NCI-H1092 (cell line): ENCODE measurements at places on chromosomes 6 and 20.

DNA sequence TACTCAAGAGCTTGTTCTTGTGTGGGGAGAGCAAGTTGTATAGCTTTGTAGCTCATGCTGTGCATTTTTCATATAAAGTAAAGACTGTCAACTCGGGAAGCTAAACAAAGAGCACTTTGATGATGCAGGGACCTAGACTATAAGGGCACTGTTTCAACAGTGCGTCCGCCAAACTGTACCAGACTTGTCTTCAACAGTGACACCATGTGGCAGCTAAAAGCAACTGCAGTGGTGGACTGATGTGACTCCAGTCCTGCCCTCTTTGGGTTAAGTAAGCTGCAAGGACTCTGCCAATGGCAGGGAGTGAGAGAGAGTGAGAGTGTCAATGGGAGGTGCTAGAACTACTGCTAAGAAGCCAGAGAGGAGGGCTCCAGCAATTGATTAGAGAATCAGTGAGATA lies 48.1 kb upstream of the MC3R start:
- DNase-seq, result no peak

DNA sequence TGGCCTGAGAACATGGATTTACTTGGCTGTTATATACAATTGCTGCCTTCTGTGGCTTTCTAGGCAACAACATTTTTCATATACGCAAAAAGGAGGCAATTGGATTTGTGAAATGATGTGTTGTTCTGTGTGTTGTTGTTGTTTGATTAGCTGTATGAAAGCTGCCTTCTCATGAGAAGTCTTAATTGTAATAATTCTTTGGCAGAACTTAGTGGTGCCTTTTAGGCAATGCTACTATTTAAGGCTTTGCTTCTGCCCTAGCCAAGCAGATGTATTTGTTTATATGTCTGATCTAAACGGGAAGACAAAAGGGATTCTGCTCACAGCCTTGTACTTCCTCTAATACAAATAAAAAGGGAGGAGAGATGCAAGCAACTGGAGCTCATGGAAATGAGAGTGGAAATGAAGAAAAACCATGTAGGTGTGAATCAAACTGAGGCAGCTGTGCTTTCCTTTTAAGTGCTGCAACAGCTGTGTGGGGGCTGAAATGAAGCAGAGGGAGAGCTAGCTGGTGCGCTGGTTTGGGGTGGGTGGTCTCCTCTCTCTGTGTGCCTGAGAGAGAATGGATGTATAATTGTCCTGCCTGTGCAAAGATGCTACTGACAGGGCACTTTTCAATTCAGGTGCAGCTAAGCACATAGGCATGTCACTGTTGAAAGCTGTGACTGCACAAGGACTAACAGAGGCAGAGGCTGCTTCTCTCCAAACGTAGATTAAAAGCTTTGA lies 386.9 kb upstream of the MAN1A1 start:
- DNase-seq, result no peak

DNA sequence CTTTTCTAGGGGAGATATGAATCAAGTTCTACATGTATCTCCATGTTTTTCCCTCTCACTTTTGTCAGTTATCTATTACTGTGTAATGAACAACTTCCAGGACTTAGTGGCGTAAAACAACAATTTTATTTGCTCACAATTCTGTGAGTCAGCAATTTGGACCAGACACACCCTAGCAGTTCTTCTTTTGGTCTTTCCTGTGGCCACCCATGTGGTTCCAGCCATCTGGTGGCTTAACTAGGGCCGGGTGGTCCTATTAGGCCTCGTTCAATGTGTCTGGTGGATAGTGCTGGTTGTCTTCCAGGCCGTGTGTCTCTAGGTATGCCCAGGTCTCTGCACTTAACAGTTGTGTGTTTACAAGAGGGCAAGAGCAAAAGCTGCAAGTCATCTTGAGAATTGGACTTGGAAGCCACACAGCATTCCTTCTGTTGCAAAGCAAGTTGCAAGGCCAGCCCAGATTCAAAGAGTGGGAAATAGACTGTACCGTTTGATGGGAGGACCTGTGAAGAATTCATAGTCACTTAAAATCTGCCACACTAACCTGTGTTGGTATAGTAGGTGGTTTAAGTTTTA lies 20.8 kb upstream of the SLC35D3 start:
- DNase-seq, result no peak

GRCh38 chr6:124903797-124904196 lies 58.4 kb upstream of the RNF217 start:
- no peak for DNase-seq

DNA sequence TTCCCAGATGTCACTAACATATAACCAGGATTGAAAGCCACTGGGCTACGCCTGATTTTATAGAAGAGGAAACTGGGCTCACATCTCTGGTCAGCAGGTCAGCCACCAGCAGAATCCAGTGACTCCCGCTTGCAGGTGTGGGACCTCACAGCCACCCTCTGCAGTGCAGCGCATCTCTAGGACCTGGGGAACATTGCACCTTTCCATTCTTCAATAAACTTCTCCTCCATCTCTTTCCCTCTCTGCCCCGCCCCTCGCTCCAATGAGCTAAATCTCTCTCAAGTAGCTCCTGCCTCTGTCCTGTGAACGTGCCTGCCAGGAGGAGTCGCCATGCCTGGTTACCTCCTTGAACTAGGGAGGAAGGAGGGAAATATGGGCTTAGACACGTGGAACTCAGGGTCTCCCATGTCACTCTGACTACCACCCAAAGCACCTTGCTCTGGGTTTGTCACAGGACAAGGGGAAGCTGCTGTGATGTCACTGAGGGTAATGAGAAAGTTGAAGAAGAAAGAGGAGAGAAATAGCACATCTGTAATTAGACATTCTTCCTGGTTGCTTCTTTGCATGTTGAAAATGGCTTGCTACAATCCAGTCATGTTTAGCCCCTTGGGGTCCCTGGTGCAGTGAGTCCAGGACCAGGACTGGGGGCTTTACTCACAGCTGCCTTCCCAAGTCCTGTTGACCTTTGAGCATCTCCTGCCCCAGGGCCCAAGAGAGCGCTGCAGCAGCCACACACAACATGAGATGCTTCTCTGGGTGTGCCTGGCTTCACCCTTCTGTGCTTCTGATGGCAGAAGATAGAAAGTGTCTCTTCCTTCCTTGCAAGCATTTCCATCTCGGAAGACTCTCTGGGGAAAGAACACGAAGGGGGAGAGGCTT lies 469.4 kb downstream of the PREX1 start:
- no peak for DNase-seq

- DNase-seq, result no peak
Measured at GRCh38 chr20:48718786-48719578, 108.8 kb downstream of the PREX1 start.

DNA sequence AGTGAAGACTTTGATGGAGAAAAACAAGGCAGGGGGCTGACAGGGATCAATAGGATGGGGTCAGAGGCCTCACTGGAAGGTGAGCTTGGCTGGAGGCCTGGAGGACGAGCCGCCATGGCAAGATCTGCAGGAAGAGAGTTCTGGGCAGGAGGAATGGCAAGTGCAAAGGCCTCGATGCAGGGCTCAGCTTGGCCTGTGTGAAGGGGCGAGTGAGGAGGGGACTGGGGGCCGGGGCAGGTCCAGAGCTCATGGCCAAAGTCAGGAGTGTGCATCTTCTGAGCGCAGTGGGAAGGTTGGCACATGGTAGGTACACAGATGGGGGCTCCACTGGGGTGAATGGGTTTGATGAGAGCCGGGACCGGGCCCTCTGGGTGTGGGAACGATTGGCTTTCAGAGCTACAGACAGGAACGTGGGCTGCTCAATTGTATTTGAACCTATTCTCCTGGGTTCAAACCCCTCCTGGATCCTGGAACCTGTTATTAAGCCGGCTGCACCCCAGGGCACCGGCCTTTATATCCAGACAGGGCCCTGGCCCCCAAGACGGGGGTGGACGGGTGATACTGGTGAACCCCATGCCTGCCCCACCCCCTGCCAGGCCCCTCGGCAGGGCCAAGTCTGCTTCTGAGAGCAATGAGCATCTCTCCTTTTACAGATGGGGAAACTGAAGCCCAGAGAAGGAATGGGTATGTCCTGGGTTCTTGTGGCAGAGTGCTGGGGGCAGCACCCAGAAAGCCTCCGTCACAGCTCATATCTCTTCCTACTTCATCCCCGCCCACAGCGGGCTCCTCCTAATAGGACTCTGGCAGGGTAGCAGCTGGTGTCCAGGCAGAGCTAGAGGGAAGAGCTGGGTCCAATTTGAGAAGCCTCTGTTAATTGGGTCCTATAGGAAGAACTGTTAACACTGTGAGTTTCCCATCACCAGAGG lies 106.1 kb downstream of the CEBPB start:
- no peak for DNase-seq

- no peak for DNase-seq
Measured at GRCh38 chr6:3473773-3474172, 16.9 kb upstream of the SLC22A23 start.

GRCh38 chr6:137764464-137764863 lies 102.6 kb upstream of the TNFAIP3 start:
- DNase-seq, result no peak

DNA sequence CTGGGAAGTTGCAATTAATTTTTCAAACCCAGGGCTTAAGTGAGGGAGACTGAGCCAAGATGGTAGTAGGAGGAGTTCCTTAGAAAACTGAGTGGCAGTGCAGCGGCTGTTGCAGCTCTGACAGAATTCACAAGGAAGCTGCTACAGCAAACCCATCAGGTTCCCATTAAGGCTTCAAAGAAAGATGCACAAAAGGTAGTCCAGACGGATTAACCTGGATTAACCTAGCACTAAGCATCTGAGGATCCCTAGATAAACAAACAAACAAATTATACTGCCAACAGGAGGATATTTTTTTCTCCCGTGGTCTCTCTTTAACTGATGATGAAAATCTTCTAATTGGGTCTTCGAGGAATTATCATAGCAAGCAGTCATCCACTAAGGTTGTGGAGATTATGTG lies 5.2 kb downstream of the TENT5A start:
- DNase-seq, result no peak

DNA sequence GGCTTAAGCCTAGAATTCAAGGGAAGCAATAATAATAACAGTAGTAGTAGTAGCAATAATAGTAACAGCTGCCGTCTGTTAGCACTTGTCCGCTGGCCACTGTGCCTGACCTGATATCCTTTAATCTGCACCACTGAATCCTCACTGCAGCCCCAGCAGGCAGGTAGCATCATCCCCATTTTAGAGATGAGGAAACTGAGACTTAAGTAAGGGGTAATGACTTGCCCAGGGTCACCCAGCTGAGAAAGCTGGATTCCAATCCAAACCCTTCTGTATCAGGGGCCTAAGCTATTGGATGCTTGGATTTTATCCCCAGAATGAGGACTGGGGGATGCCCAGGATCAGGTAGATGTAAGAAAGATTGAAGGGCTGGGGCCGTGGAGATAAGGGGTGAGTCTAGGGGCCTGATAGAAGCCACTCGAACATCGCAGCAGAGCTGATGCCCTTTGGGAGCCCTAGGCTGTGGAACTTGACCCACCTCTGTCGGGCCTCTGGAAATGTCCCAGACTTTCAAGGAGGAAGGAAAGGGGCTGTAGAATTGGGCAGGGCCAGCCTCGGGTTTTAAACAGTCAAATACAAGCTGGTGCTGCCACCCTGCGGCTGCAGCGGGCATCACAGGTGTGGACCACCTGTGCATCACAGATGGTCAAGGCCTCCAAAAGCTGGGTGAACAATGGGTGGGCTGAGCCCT lies 102.1 kb upstream of the MYL9 start:
- peak; percentile 13 for DNase-seq

DNA sequence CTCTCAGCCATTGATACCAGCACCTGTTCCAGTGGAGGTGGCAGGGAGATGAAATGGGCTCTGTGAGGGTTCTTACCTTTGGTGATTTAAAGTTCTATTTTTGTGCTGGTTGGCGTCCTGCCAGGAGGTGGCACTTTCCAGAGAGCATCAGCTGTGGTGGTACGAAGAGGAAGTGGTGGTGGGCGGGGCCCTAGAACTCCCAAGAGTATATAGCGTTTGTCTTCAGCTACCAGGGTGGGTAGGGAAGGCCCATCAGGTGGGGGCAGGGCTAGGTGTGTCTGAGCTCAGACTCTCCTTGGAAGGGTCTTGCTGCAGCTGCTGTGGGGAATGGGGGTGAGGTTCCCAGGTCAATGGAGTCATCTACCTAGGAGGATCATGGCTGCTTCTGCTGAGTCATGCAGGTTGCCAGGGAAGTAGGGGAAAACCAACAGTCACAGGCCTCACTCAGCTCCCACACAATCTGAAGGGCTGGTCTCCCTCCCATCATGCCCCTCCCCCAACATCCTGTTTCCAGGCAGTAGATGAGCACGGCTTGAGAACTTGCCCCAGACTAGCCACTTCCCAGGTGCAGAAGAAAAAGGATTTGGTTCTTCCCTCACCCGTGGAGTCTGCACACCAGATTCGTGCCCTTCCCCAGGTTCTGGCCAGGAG lies 46.6 kb downstream of the MOXD1 start:
- no peak for DNase-seq

DNA sequence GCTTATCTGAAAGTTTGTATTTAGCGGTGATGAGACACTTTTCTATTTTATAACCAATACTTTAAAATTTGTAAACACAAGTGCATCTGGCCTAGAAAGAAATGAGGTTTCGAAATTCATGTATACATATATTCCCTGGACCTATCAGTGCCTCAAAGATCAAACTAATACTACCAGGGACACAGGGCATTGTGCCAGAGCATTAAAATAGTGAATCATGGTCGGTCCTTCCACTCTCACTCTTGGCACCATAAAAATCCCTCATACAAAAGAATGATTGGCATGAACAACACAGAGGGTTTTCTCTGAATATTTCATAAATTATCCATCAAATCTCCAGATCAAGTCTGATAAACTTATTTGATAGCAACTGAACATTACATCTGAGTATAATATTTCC lies 62.0 kb downstream of the MMUT start:
- DNase-seq, result no peak

GRCh38 chr6:149060985-149061760 lies 256.3 kb upstream of the TAB2 start:
- peak; percentile 86 for DNase-seq

- DNase-seq, result no peak
Measured at GRCh38 chr6:143125455-143125854, 64.8 kb downstream of the AIG1 start.

GRCh38 chr6:34275128-34275804 lies 26.5 kb upstream of the SMIM29 start:
- DNase-seq, result no peak

- no peak for DNase-seq
Measured at GRCh38 chr6:111805511-111806164, 67.6 kb downstream of the FYN start.
